ENCODE measurements at places on chromosomes 2 and 18.

DNA sequence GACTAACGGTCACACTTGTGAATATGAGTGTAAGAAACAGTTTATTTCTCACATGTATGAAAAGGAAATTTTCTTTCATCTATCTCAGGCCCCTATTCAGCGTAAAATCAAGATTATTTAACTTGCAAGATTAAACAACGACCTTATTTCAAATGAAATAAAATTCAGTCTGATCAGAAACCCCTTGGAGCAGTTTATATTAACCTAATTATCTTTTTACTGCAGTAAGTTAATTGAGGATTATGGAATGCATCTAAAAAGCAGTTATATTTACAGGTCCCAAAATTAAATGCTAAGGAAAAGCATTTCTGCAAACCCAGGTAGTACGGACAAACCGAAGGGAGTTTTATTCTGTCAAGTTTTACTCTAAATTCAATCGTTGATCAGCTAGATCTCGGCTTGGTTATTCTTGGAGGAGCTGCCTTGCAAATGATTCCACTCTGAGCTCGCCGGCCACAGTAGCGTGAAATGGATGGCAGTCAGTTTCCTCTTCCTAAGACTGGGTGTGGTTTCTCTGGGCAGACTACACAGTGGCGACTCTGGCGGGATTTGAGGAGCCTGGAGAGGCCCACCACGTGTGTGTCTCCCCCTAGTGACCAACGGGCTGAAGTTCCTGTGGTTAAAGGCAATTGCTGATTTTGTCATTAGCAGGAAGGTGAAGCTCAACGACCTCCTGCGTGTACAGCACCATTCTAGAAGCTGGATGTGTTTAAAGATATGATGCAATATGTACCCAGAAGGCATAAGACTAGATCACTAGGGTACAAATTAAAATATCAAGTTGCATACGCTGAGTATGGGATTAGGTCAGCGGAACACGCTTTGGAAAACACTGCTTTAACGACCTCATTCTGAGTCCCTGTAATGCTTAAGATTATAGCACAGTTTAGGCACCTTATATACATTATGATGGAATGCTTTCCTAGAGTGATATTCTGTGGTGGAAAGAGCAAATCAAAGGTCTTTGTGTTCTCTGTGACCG is 36.4 kb downstream of the PRKRA start:
- peak; percentile 94 for DNase-seq

- no peak for DNase-seq
Measured at GRCh38 chr2:204228169-204228886, 291.8 kb downstream of the ICOS start.

GRCh38 chr2:216081487-216082116 is at the start of the genes PECR and TMEM169:
Gene PECR (minus strand): TSS chr2:216081809. CDS start chr2:216081741, 68 bp downstream.
Gene TMEM169 (plus strand): TSS chr2:216081919. CDS start chr2:216095964, 14,045 bp downstream.
- DNase-seq = peak; percentile 86

- peak; percentile 51 for DNase-seq
Measured at GRCh38 chr2:238408615-238409340, 17.9 kb upstream of the ASB1 start.

- no peak for DNase-seq
Measured at GRCh38 chr2:194826241-194826640, 830.8 kb upstream of the SLC39A10 start.

DNA sequence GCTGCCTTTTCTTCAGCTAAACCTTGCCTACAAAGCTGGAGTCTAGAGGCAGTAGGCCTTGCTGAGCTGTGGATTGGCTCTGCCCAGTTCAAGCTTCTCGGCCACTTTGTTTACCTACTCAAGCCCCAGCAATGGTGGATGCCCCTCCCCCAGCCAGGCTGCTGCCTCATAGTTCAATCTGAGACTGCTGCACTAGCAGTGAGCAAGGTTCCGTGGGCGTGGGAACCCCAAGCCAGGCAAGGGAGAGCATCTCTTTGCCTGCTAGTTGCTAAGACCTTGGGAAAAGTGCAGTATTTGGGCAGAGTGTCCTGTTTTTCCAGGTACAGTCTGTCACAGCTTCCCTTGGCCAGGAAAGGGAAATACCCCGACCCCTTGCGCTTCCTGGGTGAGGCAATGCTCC is 68.9 kb downstream of the VAPA start:
- DNase-seq = no peak

DNA sequence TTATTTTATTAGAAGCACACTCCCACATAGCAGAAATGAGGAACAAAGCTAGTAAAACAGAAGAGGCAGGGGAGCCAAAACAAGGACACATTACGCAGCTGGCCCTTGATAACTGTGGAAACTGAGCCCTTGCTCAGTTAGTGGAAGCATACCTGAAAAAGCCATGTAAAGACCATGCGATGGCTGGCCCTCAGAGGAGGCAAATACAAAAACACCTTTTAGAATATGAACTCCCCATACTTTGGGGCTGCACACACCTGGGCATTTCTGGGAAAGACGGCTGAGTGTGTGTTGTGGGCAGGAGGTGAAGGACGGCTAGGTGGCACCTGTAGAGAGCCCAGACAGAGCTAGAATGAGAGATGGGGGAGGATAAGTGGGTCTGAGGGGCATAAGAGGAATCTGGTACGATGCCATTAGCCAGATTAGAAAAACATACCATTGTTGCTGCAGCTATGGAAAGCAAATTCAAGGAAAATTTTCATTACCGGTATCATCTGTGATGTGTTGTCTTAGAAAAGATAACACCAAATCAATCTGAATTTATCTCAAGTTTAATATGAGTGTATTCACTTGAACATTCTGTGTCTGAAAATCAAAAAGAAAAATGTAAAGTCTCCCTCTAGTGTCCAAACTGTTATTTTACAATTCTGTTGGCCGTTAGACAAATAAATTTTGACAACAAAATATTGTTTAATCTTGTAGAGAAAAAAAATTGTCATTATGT is 45.2 kb upstream of the SULT1C3 start:
- DNase-seq = no peak

GRCh38 chr2:9251154-9252001 is 44.8 kb downstream of the ASAP2 start:
- DNase-seq = peak; percentile 78

DNA sequence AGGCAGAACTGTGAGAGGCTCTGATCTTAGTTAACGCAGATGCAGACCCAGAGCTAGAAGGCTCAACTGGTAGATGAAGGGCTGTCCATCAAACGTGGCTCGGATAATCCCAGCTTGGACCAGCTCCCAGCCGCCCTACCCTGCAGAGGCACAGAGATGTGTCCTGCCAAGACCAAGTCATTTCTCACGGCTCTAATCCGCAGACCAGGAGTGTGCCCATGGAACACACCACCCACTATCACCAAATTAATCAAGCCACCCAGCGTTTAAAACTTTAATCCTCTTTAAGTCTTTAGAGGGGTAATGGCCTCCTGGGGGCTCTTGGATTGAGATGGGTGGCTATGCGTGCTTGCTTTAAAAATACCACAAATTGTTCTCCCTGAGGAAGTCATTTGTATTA is 17.5 kb downstream of the LYPD1 start:
- no peak for DNase-seq

GRCh38 chr18:79321625-79322405 is 73.9 kb upstream of the NFATC1 start:
- no peak for DNase-seq

GRCh38 chr2:99101697-99102096 is 39.8 kb upstream of the C2orf15 start:
- no peak for DNase-seq

- no peak for DNase-seq
Measured at GRCh38 chr18:39344487-39344886, 1778.9 kb upstream of the CELF4 start.

- no peak for DNase-seq
Measured at GRCh38 chr2:11092701-11093335, 62.4 kb upstream of the SLC66A3 start.

GRCh38 chr2:231605607-231606091 is 13.0 kb downstream of the TEX44 start:
- DNase-seq = no peak

DNA sequence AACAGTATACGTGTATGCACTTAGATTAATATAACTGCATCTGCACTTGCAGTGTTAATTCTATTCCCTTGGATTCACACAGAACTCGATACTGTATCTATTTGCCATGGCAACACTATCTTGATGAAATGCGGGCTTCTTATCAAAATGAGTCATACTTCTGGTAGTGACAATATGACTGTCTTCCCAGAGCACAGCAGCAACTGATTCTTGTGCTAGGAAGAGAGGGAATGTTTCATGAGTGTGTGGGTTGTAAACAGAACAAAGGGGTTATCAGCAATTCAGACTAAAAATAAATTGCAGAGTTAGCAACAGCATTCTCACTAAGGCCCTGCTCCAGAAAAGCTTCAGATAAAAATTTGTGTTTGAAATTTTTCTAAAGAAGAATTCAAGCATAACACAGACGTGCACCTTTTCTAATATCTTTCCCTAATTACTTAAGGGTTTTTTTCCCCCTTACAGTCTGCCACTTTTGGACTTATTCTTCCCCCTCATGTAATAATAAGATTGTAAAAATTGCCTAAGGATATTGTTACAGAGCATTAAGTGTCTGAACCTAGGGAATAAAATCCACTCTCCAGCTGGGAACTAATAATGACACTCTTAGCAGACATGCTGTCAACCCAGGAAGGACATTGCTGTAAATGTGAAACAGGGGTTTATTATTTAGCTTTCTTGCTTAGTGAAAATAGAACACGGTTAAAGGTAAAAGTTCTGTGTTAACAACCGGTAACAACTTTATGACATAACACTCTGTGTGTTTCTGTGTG is 99.9 kb upstream of the SLC38A11 start:
- DNase-seq = no peak

GRCh38 chr18:9453283-9453682 is 22.0 kb upstream of the RALBP1 start:
- DNase-seq = no peak

- no peak for DNase-seq
Measured at GRCh38 chr18:45653090-45653489, 37.8 kb downstream of the SLC14A2 start.

GRCh38 chr2:24026233-24026632 is 16.3 kb downstream of the MFSD2B start:
- no peak for DNase-seq

- DNase-seq = no peak
Measured at GRCh38 chr2:233248999-233249398, 2.5 kb upstream of the ATG16L1 start.
